Right cardiac atrium (tissue), 5 donors: ENCODE measurements at places on chromosomes 11 and 22. TPM values are rescaled to one million over a fixed set of nuclear protein-coding genes. Genes with fewer than 3 reads are reported as not detected.

APOBEC3G gene
- 7.2 TPM for total RNA-seq

DNA sequence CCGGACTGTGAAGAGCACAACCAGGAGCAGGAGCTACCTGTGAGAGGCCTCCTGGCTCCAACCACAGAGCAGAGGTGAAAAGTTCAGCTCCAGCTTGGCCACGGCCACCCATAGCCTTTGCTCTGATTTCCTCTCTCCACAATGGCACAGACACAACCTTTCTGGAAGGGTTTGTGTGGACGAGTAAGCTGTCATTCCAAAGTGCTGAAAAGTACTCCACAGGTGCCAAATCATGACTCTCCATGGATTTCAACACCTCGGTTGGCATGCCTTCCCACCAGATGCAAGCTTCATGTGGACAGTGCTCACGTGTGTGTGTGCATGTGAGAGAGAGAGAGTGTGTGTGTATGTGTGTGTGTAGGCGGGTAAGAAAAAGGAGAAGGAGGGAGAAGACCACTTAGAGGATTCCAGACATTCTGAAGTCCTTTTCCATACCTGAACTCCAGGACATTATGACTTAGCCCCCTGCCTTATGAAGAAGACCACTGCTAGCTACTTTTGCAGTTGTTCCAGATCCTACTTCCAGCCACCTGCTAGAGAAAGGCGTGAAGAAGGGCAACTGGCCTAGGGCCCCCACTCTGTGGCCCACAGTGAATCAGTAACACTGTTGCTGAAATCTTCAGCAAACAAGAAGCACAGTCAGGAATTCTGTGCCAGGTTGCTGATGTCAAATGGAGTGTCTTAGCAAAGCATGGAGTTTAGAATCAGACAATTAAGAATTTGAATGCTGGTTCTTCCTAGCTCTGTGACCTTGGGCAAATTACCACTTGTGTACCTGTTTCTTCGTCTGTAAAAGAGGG, 13.9 kb upstream of the NAV2 start:
- DNase-seq, result peak; percentile 78

GRCh38 chr11:45157247-45158209, 11.1 kb downstream of the PRDM11 start:
- no peak for DNase-seq

- no peak for DNase-seq
Measured at GRCh38 chr11:76524919-76525318, 80.1 kb downstream of the EMSY start.

- no peak for DNase-seq
Measured at GRCh38 chr11:119490253-119491006, 67.5 kb upstream of the THY1 start.

DNA sequence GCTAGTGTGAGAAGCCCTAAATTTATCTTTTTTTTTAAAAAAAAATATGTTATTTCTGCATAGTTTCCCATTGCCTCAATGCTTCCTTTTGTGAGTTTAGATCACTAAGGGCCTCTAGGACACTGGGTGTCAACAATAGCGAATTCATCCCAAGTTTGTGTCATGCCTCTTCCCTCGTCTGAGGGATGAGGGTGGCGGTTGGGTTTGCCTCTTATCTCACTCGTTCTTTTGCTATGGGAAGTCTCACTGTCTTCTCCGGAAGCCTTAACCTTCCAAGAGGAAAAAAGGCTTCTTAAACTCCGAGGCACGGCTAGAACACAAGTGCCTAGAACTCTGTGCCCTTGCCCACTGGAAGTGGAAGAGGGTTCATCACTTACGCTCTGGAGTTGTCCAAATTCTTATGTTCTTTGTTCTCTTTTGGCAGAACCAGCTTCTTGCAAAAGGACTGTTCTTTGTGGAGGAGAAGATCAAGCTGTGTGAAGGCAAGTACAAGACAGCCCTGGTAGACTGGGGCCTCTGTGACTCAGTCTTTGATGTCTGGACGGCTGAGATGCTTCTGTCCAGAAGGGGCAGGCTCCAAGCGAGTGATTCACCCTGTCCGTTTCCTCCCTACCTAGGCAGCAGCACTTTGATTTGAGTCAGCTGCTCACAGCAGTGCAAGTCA, 78.5 kb downstream of the TRAF6 start:
- no peak for DNase-seq

SIDT2 gene
- total RNA-seq, result 57.4 TPM

GRCh38 chr22:50063589-50064393, 5.7 kb upstream of the TTLL8 start:
- DNase-seq, result peak; percentile 58

DNA sequence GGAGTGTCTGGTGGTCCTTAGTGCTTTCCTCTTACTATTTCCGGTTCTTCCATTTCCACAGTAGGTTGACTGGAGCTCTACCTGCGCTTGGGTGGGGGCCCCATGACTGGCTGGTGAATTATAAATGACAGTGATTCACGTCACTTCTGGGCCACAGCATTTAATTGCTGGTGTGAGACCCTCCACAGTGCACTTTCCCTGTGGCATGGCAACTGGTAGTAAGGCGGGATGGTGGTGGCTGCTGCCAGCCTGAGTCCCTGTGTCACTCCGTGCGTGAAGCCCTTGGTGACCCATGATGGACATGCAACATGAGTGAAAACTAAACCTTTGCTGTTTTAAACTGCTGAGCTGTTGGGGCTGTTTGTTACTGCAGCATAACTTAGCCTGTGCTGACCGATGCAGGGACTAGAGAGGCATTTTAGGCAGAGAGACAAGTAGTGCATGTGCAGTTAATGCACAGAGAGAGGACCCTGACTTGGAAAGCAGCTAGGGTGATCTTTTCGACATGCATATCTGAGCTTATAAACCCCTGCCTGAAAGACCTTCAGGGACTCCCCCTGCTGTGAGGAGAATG, 3.1 kb downstream of the PRDM11 start:
- DNase-seq, result no peak

- no peak for DNase-seq
Measured at GRCh38 chr11:76631566-76632308, 38.8 kb downstream of the LRRC32 start.

SCGB1C1 gene
- not detected for total RNA-seq

- DNase-seq, result no peak
Measured at GRCh38 chr11:65945430-65945911, at the start of gene TSGA10IP. TSGA10IP (plus strand) TSS chr11:65945480; CDS start chr11:65945676, 196 bp downstream.

DNA sequence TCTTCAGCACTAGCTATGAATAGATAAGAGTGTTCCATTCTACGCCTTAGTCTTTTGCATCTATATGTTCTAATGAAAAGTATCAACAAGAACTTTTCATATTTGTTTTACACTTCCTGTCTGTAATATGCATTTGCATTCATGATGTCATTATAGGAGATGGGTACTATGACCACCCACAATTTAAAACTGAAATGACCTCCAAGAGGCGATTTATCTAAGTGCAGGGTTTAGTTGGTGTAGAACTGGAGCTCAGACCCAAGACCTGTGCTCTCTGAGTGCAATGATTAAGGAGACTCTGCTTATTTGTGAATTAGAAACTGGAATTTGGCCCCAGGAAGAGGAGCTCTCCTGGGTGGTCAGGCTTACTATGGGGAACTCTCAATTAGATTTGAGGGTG, 289.1 kb downstream of the ETS1 start:
- DNase-seq, result no peak

- no peak for DNase-seq
Measured at GRCh38 chr11:57069942-57070341, 81.2 kb downstream of the OR5AK2 start.

- no peak for DNase-seq
Measured at GRCh38 chr11:114149689-114150407, 90.3 kb downstream of the ZBTB16 start.

DNA sequence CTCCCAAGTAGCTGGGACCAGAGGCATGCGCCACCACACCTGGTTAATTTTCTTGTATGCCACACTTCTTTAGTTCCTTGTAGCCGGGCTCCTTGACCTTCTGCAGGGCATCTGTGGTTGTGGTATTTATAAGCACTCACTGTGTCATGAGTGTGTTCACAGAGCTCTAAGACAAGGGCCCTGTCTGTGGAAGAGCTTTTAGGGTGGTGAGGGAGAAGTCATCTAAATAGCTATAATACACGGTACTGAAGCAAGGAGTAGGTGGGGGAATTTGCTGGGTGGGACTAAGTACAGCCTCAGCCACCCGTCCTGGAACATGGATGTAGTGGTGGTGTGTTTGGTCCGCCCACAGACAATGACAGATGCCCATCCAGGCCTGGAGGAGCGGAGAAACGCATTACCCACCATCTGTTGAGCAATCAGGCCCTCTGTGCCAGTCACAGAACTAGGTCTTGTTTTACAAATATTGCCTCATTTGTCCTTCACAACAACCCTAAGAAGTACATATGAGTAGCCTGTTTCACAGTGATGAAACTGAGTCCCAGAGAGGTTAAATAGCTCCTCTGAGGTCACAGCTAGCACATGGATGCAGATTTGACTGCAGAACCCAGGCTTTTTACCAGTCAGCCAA, 10.1 kb downstream of the ACO2 start:
- DNase-seq, result peak; percentile 39

DNA sequence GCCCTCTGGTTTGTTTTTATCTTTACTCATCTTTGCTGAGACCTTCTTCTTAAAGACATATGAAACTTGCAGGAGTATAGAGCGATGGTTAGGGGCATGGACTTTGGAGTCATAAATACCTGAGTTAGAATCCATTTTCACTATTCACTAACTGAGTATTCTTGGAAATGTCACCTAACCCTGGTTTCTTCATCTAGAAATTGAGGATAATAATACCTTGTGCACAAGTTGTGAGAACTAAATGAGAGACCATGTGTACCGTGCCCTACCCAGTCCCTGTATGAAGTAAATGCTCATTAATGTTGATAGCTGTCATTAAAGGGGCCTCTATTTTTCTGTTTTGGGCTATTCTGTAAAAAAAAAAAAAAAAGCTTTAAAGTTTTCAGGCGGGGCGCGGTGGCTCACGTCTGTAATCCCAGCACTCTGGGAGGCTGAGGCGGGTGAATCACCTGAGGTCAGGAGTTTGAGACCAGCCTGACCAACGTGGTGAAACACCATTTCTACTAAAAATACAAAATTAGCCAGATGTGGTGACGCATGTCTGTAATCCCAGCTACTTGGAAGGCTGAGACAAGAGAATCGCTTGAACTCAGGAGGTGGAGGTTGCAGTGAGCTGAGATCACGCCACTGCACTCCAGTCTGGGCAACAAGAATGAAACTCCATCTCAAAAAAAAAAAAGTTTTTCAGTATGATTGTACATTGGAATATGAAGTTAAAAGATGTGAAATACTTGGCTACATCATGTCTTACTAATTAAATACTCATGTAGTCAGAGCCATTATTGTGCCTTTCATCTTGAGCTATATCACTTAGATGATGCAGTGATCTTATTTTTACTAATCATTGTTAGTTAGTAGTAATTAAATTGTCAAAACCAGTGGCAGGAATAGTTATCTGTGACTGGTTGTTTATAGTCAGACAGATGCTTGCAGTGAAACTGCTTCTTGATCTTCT, 95.0 kb downstream of the AMOTL1 start:
- no peak for DNase-seq

DNA sequence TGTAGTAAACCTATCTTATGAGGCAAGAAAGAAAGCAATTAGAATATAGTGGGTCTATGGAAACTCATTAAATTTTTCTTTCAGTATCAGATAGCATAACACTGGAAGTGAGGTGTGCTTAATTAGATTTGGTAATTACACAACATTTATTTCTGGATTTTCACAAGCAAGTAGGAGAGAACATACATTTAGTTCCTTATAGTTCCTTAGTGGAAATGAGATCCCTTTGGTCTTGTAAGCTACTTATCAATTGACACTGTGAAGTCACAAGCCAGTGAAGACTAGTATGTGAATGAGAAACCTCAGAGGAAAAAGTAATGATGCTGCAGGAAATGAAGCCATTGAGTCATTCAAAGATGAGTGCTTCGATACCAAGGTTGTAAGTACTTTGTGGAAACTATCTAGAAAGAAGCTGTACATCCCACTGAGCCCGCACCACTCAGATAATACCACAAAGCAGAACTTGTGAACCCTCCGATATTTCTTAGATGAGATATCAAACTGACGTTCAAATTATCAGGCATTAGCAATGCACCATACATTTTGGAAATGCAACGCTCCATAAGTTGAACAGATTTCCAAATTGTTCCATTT, 53.5 kb downstream of the ENTHD1 start:
- DNase-seq, result no peak

SLC22A25 gene
- total RNA-seq, result not detected
